ENCODE measurements at places on chromosomes 2 and 18.

DNA sequence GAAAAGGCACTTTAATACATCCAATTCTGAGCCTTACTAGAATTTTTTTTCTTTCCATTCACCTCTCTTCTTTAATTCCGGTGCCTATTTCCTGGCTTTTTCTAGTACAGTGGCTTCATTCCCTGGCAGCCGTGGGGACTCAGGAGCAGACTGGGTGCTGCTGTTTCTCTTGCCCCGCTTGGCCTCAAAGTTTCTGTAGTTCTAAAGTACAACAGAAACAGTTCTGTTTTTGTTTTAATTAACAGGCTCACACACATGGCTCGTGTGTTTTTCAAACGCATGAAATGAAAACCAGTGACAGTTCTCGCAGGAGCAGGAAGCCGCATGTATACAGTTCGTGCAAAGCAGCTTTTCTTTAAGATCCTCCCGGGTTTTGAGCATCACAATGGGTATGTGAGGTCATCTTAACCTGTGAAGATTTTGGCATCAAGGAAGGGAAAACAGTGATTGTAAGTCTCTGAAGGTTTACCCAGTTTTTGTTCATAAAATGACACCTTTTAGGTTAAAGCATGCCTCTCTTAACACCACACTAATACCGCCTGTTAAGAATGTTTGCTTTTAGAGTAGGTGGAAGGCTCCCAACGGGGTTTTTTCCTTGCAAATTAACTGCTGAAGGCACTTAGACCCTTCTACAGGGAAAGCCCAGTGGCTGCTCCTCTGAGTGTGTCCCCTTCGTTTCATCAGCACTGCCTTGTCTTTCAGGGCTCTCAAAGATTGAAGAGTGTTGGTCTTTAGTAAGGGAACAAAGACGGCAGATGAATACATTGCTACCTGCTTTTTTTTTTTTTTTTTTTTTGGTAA lies 5.8 kb downstream of the FZD7 start:
- DNase-seq: peak; percentile 8

- no peak for DNase-seq
These were observed 5.4 kb downstream of the LBH start for GRCh38 chr2:30236591-30237238.

DNA sequence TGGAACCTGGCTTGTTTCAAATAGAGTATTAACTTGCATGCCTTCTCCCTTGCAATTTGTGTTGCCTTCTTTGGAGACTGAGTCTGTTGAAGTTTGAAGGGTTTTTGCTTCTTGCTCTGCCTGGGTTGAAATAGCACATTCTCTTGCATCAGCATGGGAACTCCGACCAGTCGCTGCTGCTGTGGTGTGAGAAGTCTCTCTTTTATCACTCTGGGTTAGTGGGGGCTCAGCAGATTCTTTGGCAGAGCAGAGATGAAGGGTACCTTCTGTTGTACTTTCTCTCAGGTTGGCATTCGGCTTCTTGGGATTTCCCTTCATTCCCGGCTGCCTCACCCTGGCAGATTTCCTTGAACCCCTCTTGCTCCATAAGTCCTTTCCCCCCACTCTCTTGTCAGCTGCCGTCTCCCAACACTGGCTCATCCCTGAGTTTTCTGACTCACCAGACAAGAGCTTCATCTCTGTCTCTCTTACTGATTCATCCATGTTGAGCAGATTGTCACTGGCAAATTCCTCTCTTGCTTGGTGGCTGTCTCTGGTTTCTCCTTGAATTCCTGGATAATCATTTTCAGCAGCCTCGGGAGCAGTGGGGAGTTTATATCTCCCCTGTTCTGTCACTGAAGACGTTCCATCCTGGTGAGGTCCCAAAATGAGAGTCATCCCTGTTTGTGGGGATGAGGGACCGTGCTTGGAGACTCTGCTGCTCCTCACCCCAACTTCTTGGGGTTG lies 49.9 kb downstream of the ALPK2 start:
- DNase-seq: no peak

GRCh38 chr18:75574187-75574586 lies 146.7 kb upstream of the SMIM21 start:
- no peak for DNase-seq

GRCh38 chr2:8993196-8993901 lies 10.1 kb downstream of the MBOAT2 start:
- no peak for DNase-seq

- peak; percentile 10 for DNase-seq
These were observed 183.9 kb upstream of the KLHL14 start for GRCh38 chr18:32956591-32957315.

DNA sequence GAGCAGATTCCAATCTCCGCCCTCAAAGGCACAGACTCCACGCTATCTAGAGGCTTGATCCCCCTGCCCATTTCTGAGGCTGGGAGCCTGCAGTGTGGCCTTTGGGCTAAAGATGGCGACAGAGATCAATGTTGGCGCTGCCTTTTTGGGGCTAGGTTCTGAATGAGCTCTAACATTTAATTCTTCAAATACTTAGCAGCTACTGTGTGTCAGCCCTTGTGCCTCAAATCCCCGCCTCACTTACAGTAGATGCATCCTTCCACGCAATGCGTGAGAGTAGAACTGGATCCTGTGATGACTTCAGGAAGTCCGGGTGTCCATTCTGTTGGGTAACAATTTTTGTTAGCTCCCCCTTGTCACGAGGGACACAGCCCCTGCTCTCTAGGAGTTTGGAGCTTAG lies 12.4 kb downstream of the IL1F10 start:
- DNase-seq: peak; percentile 64

GRCh38 chr18:25810736-25811135 lies 279.7 kb downstream of the SS18 start:
- DNase-seq: no peak

GRCh38 chr18:70296289-70296688 lies 7.4 kb downstream of the SOCS6 start:
- DNase-seq: no peak

GRCh38 chr2:215365184-215365658 lies 53.4 kb downstream of the ATIC start:
- DNase-seq: no peak

- DNase-seq: no peak
These were observed 30.4 kb downstream of the CYTIP start for GRCh38 chr2:157413326-157414035.

DNA sequence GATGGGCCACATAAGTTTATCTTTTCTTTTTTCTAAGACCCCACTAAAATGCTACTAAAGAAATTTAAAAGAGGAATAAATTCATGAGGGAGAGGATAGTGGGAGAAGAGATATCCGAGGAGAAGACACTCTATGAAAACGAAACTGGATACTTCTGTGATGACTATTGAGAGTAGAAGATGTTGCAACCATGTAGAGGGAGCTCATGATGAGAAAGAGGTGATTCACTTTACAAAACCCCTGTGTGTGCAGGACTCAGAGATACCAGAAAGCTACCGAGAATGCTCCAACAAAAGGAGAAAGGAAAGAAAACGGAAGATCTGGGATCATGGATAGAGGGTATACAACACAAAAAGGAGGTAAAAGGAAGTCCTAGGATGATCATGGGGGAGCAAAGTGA lies 34.9 kb downstream of the SLC38A11 start:
- no peak for DNase-seq

GRCh38 chr2:215455958-215456357 lies 20.1 kb upstream of the FN1 start:
- DNase-seq: no peak

GRCh38 chr2:216987252-216987821 lies 127.5 kb upstream of the TNP1 start:
- no peak for DNase-seq

GRCh38 chr18:31549416-31549815 lies 42.3 kb upstream of the TTR start:
- peak; percentile 9 for DNase-seq

DNA sequence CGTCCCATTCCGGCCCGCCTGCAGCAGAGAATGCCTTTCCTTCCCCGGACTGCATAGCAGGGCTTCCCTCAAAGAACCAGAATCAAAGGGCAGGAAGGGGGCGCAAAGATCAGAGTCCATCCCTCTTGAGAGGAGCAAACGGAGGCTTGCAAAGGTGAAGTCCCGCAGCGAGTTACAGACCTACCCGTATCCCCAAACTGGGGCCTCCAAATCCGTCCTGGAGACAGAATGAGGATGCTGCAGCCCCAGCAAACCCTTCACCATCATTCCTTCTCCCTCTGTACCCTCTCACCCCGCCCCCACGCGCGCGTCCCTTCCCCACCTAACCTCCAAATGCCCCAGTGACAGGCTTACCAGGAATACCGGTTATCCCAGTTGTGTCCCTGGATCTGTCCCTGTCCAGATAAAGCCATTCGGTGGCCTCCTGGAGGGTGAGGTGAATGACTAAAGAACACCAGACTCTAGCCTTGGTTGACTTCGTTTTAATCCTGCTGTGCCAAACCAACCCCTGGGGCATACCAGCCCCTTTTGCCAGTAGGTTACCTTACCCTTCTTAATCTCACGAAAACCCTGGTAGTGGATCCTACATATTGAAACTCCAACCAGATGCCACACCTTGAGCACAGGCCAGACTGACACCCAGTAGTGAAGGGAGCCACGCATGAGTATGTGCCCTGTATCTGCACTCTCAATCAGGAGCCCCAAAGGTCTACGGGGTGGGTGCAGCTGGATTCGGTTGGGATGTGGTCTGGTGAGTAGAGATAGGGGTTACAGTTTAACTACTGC lies 961 bp upstream of the SLC40A1 start:
- no peak for DNase-seq

DNA sequence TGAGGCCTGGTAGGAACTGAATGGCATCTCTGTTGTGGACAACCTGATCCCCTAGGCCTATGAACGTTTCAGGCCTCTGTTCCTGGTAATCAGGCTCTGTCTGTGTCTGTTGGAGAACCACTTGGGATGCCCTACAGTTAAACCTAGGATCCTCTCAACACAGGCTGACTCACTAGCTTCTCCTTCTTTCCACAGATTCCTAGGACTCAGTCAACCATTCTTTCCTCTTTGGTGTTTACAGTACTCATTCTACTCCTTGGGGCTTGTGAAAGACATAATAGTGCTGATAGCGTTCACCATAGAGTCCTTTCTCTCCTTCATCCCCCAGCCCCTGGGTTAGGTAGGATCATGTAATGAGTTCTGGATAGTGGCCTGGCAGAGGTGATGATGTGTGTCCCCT lies 544.3 kb downstream of the METTL4 start:
- DNase-seq: no peak

GRCh38 chr2:238096311-238097011 lies 3.7 kb upstream of the ESPNL start:
- DNase-seq: no peak

- DNase-seq: no peak
These were observed 5.5 kb downstream of the CCDC102B start for GRCh38 chr18:68803356-68803755.

DNA sequence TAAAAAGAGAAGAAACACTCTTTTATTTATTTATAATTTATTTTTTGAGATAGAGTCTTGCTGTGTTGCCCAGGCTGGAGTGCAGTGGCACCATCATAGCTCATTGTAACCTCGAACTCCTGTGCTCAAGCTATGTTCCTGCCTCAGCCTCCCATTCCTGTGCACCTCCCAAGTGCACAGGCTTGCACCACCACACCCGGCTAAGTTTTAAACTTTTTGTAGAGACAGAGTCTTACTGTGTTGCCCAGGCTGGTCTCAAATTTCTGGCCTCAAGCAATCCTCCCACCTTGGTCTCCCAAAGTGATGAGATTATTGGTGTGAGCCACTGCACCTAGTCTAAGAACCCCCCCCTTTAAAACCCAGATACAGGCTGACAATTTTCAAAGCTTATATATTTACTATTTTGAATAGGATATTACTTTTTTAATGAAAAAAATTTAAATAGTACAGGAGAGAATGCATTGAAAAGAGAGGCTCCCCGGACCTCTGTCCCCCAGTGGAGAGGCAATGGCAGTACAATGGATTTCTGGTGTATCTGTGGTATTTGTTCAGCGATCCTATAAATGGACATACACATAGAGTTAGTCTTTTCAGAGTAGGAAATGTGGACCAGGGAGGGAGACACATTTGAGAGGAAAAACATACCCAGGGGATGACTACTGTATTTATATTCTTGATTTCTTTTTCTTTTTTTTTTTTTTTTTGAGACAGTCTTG lies 48.1 kb upstream of the CNOT11 start:
- peak; percentile 21 for DNase-seq

DNA sequence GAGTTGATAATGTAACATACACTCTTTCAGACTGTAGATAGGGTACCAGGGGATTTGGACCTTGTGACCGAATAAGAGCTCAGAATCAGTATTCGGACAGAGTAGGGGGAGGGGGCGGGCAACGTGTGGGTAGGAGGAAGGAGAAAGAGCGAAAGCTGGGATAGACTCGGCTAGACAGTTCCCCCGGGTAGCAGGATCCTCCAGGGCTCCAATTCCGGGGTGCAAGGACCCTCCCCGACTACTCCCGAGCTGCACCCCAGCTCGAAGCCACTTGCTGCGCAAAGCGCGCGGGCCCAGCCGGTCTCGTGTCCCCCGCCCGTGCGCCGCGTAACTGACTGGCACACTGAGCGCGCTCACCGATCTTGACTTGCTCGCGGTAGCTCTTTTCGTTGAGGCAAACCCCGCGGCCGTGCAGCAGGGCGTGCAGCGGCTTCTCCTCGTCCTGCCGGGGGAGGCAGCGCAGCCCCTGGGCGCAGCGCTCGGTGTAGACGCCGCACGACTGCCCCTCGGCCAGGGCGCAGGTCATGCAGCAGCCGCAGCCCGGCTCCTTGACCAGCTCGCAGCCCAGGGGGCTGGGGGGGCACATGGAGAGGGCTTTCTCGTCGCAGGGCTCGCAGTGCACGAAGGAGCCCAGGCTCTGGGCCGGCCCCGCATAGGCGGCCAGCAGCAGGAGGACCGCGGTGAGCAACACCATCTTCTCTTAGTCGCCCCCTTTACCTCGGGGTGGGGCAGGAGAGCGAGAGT lies 1.1 kb downstream of the IGFBP5 start:
- DNase-seq: no peak

DNA sequence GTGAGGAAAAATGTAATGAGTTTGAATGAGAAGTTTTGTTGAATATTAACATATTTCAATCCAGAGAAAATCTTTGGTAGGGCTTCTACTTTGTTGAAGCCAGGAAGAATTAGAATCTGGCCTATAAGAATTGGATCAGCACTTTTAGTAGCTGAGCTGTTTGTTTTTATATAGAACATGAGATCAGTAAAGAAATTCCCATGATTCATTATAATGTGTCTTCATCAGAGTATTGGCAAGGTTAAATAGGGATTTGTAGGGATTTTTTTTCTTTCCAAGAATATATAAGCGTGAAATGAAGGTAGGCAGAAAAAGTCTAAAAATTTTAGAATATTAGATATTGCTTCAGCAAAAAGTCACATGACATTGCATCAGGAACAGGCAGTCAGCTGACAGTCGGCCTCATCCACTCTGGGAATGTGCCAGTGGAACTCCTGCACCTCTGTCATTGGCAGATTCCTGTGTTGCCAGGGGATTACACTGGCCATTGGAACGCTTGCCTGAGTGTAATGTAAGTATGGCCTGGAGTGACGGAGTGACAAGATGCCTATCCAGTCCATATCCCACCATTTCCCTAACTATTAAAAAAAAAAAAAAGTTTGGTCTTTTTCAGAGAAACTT lies 60.6 kb downstream of the SERTAD2 start:
- DNase-seq: no peak

- DNase-seq: no peak
These were observed 388 bp downstream of the DTNA start for GRCh38 chr18:34710458-34710914.

- DNase-seq: no peak
These were observed 112.2 kb upstream of the FZD5 start for GRCh38 chr2:207881902-207882301.

Data from NAMALWA (cell line).